ENCODE measurements at places on chromosomes 16 and 17. TPM values are rescaled to one million over a fixed set of nuclear protein-coding genes. Genes with fewer than 3 reads are reported as not detected.

Gene CCL3
- not detected for total RNA-seq

DNA sequence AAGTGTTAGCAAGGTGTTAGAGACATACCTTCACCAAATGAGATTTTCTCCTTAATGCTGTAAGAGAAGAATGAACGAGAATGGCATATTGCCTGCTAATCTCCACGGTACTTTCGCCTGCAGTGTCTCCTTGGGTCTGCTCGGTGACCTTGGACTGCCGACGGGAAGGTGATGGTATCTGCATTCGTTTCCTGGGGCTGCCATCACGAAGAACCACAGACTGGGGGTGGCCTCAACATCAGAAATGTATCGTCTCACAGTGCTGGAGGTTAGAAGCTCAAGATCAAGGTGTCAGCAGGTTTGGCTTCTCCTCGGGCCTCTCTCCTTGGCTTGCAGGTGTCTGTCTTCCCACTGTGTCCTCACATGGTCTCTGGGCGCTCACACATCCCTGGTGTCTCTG lies 86.3 kb upstream of the TNRC6C start:
- no peak for DNase-seq

DNA sequence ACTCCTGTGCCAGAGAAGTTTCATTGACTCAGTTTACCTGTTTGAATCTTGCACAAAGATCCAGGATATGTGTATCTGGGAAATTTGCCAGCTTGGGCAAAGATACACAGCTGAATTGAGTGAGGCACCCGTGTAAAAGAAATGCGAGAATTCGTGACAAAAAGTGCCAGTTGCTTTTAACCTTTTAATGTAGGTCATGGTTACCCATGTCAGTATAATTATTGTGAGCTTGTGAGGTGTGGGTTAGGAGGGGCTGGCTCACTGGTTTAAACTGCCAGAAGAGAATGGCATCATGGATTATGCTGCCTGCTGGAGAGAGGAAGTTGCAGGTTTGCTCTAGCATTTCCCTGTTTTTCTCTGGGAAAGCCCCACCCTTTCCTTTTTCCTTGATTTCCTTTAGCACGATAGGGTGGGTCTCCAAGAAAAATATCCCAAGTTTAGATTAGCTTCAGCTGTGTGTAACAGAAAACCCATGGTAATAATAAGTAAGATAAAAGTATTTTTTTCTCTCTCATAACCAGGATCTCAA lies 24.8 kb upstream of the NDRG4 start:
- no peak for DNase-seq

DNA sequence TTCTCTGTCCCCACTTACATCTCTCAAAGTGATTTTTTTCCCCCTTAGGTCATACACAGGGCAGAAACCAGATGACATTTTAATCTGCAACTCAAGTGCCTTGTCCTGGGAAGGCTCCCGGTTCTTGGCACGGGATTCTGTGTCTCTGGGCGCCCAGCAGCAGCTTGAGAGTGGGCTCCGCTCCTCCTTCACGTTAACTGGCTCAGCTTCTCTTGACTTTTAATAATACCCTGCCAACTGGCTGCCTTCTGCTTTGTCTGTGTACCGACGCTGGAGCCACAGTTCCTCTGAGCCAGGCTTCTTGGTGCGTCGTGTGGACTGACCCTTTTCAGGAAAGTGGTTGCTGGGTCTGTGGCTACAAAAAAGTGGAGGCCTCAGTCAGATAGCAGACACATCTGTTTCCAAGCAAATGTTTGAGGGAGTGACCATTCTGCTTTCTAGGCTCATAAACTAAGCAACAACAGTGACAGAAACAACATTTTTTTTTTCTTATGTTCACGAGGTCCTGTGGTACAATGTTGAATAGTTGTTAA lies 64.9 kb downstream of the IRF8 start:
- no peak for DNase-seq

DNA sequence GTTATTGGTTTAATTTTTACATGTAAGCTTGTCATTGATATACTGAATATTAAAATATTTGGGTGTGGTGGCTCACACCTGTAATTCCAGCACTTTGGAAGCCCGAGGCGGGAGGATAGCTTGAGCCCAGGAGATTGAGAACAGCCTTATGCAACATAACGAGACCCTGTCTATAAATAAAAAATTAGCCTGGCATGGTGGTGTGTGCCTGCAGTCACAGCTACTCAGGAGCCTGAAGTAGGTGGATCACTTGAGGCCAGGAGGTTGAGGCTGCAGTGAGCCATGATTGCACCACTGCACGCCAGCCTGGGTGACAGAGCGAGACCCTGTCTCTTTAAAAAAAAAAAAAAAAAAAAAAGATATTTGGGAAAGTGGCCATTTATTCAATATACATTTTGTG lies 32.3 kb downstream of the NFAT5 start:
- no peak for DNase-seq

DNA sequence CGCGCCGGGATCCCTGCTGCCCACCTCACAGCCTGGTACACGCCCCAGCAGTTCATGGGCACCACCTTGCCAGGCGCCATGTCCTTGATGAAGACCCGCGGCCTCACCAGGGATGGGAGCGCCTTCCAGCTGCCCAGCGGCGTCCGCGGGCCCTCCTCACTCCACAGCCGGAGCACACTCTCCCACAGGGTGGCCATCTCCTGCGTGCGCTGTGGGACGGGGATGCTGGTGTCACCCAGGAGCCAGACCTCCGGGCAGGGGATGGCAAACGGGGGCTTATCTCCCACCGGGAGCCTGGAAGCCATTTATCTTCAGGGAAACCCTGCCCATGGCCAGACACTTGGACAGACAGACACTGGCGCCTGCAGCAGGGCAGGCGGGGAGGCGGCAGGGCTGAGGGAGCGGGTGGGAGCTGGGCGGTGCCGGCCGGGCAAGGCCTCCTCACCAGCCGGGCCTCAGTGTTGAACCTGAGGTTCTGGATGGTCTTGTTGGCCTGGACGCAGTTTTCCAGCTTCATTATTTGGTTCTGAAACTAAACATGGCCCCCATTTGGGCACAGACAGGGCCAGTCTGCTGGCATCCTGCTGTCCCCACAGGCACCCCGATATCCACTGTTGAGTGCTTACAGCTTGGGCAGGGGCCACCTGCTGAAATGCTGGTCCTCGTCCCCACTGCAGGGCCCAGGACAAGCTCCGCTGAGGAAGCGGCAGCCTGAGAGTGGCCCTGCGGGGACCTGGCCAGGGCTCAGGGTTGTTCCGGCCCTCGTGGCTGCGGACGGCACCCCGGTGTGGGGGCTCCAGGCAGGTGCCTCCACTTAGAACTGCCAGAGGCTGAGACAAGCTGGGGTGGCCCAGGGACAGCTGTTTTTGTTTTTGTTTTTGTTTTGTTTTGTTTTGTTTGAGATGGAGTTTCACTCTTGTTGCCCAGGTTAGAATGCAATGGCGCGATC lies 4.0 kb downstream of the PERCC1 start:
- DNase-seq, result no peak

GRCh38 chr17:45370949-45371413 lies 54.2 kb upstream of the MAP3K14 start:
- peak; percentile 21 for DNase-seq

Gene TMEM204
- 27.3 TPM for total RNA-seq

GRCh38 chr16:84461413-84462295 lies 42.8 kb downstream of the MEAK7 start:
- no peak for DNase-seq

DNA sequence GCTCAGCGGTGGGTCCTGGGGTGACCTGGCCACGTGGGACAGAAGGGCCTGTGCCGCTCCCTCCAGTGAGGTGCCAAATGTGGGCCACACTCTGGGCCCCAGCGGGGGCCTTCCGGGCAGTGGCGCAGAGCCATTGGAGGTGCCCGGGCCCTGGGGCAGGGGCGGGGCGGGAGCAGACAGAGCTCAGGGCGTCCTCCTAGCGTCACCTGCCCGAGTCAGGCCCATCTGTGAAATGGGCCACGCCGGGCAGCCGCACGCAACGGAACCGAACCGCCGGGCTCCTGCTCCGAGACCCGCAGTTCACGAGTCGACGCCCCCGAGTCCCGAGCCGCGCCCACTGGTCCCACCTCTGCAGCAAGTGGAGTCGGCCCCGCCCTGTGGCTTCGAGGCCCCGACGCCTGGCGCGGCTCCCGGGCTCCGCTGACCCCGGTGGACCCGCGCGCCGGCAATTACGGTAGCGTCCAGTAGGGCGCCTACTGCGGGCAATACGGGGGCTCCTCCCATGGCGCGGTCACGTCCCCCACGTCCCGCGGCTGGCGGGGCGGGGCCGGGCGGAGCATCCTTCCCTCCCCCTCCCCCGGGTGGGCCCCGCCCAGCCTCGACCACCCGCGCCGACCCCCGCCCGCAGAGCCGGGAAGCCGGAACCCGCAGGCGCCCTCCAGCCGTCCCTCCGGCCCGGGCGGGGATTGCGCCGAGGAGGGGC lies 1.9 kb downstream of the SLC16A3 start:
- DNase-seq, result peak; percentile 82

DNA sequence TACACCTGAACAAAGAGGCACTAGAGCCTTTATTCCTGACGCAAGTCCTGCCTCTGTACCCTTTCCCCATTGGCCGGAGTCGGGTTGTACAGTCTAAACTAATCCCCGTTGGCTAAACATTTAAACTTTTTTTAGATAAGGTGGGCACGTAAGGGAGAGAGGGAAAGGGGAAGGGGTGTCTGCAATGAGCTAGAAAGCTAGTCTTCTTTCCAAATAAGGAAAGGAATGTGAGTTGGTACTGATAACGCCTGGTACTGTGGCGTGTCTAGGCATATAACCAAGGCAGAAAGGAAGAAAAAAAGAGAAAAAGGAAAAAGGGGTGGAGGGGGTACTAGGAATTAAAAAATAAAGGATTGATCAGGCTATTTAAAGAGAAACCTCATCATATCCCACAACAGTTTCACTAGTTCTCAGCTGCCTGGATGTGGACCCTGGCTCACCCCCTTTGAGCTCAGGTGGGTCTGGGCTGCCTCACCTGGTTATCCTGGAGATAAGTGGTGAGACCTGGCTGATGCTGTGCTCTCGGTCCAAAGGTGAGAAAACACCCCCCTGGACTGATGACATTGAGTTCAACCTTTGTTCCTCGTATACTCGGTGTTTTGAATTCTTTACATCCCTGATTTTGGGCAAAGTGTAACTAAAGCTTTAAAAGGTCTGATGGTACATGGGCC lies 90.9 kb upstream of the EEF2KMT start:
- DNase-seq, result no peak

Gene BTBD17
- not detected for total RNA-seq

DNA sequence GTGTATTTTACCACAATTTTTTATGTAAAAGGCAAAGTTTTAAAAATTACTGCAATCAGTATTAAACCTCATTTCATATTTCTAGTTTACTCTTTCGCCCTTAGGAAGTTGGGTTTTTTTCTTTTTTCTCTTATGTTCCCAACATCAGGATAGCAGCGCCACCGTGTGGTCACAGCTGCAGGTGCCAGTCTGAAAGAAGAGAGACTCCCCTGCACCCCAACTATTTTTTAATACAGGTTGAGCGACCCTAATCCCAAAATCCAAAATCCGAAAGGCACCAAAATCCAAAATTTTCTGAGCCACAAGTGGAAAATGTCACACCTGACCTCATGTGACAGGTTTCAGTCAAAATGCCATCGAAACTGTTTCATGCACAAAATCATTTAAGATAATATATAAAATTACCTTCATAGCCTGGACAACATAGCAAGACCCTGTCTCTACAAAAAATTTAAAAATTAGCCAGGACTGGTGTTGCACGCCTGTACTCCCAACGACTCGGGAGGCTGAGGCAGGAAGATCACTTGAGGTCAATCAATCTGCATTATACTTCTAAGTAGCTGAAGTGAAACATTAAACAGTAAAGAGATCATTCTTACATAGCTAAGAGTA lies 21.8 kb upstream of the ASGR2 start:
- peak; percentile 36 for DNase-seq

- DNase-seq, result peak; percentile 4
These were observed 23.7 kb downstream of the CDH1 start for GRCh38 chr16:68760671-68761275.
